ENCODE measurements at places on chromosomes 6 and 20.

DNA sequence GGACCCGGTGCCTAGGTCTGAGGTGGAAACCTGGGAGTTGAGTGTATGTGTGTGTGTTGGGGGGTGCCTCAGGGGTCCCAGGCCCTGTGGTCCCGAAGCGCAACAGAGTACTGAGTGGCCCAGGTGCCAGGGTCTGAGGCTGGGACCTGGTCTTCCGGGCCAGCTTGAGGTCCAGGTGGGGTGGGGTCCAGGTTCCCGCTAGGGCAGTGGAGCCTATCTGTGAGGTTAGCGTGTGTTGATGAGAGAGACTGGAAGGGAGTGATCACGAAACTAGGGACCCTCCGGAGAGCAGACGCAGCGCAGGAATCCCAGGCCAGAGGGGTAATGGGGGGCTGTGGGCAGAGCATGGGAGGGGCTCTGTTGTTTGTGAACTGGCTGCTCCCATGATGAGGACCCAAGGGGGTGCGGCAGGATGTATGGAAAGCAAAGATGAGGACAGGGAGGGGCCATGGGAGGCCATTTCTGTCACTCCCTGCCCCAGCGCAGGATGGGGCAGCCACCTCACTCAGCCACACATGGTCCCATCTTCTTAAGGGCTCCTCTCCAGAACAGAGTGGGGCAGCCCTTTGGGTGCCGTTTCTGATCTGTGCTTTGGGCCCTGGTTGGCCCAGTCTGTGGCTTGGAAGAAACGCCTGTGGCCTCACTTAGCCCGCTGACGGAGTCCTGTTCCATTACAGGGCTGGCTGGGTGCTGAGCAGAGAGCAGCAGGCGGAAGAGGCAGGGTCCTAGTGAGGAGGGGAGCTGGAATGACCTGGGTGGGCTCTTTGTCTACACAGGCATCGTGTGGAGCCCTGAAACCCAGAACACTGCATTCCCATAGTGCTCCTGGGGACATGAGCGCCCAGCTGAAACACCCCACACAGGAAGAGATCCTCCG lies 872 bp downstream of the HSPA12B start:
- no peak for ATAC-seq
- H3K27ac ChIP-seq, result peak overlapping the region; percentile 80
- peaks cover 31% of the 10 kb centered on the region for H3K4me1 ChIP-seq
- H3K4me3 ChIP-seq, result peak overlapping the region; percentile 53
- H3K36me3 ChIP-seq, result no peaks in the 10 kb centered on the region

DNA sequence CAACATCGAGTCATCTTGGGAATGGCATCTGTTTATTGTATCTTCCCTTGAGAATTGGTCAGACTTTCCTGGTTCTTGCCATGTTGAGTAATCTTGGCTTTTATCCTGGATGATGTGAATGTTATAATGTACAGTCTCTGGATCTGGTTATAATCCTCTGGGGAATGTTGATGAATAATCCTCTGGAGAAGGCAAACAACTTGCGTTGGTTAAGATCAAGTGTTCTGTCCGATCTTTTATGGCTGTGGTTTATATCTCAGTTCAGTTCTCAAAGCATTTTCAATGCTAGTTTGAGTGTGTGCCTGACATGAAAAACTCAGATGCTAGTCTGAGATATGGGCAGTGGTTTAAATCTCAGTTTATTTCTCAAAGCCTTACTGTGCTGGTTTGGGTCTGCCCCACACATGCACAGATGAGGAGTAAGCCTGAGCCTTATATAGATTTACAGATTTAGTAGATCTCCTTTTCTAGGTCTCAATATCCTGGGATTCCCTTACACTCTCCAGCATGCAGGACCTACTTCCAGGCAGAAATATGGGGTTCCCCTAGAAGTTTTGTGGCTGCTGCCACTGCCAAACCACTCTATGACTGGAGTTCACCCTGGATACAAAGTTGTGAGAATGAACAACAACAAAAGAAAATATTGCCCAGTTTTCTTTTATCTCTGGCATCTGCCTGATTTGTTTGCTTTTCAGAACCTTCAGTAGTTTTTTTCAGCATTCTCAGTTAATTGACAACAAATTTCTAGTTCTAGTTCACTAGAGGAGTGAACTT lies 191.8 kb upstream of the MAN1A1 start:
- peaks cover 11% of the 10 kb centered on the region for H3K4me1 ChIP-seq
- H3K36me3 ChIP-seq, result no peaks in the 10 kb centered on the region
- H3K27ac ChIP-seq, result peak overlapping the region; percentile 78
- no peaks in the 10 kb centered on the region for H3K27me3 ChIP-seq

- H3K27ac ChIP-seq, result no peak overlapping the region
- no peaks in the 10 kb centered on the region for H3K4me1 ChIP-seq
- no peaks in the 10 kb centered on the region for H3K27me3 ChIP-seq
Observed at GRCh38 chr6:146574211-146574610, 24.6 kb upstream of the ADGB start.

DNA sequence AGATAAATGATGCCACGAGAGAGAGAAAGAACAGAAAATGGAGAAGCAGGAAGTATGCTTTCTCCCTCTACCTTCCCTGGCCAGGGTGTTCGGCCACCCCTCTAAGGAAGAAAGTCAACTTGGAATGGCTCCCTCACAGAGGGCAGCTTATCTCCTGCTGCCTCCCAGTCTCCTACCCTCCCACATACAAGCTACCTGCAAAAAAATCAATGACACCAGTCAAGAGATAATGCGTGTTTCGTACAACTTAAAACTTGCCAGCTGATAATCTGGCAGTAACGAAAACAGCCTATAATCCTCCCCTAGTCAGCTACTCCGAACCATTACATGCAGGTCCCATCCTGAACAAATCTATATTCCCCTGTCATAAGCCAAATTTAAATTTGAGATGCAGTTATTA lies 61.7 kb downstream of the BTBD9 start:
- ATAC-seq, result no peak
- H3K27ac ChIP-seq, result no peak overlapping the region
- H3K4me1 ChIP-seq, result no peaks in the 10 kb centered on the region
- H3K27me3 ChIP-seq, result no peaks in the 10 kb centered on the region
- H3K36me3 ChIP-seq, result peaks cover 38% of the 10 kb centered on the region

GRCh38 chr20:51212816-51213215 lies 189.9 kb upstream of the KCNG1 start:
- H3K27ac ChIP-seq, result no peak overlapping the region
- no peak overlapping the region for H3K4me3 ChIP-seq
- ATAC-seq, result no peak
- H3K27me3 ChIP-seq, result peaks cover 22% of the 10 kb centered on the region
- no peaks in the 10 kb centered on the region for H3K36me3 ChIP-seq

DNA sequence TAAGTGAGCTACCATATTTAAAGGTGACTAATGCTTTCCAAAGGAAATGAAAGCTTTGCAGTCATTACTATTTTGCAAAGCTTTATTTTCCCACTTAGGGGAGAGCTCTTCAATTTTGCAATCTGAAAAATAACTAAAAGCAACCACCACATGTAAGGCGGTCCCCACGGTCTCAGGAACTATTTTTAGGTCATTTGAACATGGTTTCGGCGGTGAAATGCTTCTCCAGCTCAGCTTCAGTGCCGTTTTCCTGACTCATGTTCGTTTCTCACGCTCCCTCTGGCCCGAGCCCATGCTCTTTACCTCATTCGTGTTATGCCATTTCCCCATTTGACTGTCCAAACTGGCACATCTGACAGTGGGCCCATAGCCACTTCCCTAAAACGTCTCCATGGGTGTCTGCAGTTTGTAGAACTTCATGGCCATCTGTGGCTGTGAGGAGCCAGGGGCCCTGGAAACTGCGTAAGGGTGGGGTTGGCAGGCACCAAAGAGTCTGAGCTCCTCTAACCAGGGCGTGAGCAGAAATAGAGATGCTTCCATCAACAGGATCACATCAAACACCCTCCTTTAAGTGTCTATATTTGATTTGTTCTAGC lies 46.5 kb downstream of the ADTRP start:
- peak overlapping the region; percentile 20 for H3K27ac ChIP-seq
- no peak overlapping the region for H3K4me3 ChIP-seq
- H3K27me3 ChIP-seq, result peaks cover 4% of the 10 kb centered on the region
- peak; percentile 83 for ATAC-seq
- no peaks in the 10 kb centered on the region for H3K36me3 ChIP-seq

All from gastroesophageal sphincter (tissue), 4 donors.